ENCODE measurements at places on chromosomes 7 and 10.
A peak's percentile ranks its signal among the peaks of the same experiment; 100 is the strongest.

GRCh38 chr7:142720986-142721385 lies 28.3 kb upstream of the PRSS1 start:
- no peak for DNase-seq

DNA sequence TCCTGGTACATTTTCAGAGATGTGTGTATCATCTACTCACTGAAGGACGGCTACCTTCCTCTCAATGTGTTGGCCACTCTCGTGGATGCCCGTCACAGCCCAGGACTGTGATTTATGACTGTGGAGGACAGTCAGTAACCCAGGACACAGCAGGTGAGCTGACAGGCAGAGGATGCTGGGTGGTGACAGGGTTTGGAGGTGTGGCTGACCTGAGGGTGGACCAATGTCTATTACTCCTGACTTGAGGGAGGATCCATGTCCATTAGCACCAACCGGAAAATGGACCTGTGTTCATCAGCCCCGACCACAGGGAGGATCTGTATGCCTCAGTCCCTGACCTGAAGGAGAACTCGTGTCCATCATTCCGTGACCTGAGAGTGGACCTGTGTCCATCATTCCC lies 96.1 kb downstream of the ADCY1 start:
- no peak for DNase-seq

GRCh38 chr7:154306036-154306435 lies 253.8 kb downstream of the DPP6 start:
- peak; percentile 38 for DNase-seq

DNA sequence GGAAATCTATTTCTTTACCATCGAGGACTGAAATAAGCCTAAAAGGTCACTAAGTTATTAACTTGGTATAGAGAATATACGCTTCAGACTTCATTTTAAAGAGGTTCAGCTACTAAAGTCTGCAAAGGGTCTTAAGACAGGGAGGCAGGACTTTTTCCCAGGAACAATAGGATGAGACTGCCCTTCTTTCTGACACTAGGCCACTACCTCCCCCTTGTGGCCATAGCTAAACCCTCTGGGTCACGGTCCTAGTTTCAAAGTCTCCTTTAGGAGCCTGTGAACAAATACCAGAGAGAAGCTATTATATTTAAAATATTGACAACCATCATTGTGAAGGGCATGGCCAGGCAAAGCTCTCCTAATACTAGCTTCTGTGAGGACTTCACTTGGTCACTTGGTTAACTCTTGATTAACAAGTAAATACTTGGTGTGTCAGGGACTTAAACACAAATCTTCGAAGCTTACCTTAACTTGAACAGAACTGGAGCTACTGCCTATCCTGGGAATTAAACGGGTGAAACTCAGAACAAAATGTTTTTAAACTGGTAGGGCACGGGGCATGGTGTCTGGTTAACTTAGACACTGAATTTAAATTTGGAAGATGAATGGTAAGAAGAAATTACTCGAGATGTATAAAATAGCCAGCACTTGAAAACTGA lies 75.6 kb downstream of the CCDC6 start:
- peak; percentile 56 for DNase-seq

DNA sequence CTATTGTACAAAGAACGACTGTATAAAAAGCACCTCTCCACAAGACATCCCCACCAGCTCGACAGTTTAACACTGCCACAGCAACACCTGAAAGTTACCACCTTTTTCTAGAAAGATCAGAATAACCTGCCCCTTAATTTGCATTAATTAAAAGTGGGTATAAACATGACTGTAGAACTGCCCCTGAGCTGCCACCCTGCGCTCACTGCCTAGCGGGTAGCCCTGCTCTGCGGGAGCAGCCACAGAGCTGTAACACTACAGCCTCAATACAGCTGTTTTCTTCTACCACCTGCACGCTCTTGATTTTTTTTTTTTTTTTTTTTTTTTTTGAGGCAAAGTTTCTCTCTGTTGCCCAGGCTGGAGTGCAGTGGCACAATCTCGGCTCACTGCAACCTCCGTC lies 140.9 kb downstream of the PARD3 start:
- no peak for DNase-seq

- DNase-seq = no peak
Measured at GRCh38 chr7:108604307-108605077, 34.8 kb downstream of the DNAJB9 start.

DNA sequence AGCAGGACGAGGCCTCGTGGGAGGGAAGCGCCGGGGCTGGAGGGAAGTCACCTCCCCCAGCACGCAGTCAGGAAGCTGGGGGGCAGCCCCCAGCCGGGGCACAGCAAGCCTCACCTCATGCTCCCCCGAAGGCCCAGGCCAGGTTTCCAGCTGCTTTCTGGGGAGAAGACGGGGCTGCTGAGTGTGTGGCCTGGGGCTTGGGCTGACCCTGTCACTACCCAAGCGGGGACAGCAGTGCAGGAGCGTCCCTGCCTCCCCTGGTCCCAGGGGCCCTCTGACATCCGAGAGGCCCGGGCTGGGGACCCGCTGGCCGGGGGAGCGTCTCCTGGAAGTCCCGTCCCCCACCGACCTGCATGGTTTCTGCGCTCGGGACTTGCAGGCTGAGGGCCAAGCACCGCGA lies 19.7 kb upstream of the NKX6-2 start:
- no peak for DNase-seq

DNA sequence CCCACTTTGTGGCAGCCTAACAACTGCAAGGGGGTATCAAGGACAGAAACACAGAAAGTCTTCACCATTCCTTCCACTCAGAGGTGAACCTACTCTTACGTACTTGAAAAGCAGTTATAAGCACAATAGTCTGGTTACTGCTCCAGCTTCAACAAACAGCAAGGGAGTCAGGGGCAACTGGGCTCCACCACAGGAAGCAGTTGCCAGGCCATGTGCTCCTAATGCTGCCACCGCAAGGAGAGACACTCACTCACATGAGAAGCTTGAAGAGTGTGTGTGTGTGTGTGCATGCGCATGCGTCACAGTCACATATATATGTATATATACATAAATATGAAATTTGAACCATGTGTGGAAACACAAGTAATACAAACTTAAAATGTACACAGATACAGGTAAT lies 65.5 kb downstream of the GRB10 start:
- DNase-seq = no peak

GRCh38 chr7:28960071-28960840 lies 2.1 kb upstream of the TRIL start:
- DNase-seq = no peak
